CD4-positive, alpha-beta T cell treated with Interleukin-4 for 4 hours (primary cell): ENCODE measurements at places on chromosomes 3 and 15.

GRCh38 chr3:16515885-16516420 is 2.5 kb upstream of the RFTN1 start:
- DNase-seq: peak; percentile 30

DNA sequence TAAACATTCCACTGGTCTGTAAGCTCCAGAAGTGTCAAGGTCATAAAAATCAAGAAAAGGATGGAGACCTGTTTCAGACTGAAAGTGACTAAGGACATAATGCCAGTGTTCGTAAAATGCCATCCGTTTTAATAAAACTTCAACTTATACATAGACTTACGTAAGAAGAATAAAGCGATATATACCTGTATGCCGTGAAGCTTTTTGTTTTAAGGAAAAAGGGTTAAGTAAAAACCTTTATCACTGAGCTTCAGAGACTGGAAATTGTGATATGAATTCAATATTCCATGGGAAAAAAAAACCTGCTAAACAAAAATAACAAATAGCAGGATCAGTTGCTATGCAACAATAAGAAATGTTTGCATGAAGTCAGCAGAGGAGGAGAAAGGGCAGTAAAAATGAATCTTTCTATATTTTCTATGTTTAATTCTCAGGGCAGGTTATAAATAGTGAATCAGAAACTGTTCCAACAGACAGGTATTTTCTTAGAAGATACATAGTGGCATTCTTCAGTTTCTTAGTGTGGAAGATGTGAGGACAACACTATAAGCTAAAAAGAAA is 42.5 kb downstream of the CHSY1 start:
- no peak for DNase-seq

DNA sequence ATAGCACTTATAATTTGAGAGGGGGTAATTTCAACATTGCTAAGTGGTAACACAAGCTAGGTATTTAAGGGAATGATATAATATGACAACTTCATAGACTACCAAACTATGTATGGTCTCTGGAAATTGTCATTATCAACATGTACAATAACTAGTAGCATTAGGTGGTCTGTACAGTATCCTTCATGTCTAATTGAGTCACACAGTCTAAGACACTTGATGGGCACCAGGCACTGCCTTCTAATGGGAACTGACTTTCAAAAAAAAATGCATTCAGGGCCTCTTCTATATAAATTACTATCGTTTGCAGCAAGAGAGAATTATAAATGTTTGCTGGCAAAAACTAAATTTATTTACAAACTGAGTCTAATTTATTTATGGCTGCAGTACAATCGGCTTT is 271.8 kb downstream of the MECOM start:
- DNase-seq: no peak

- no peak for DNase-seq
Observed at GRCh38 chr15:100683434-100683833, 81.0 kb downstream of the ASB7 start.

DNA sequence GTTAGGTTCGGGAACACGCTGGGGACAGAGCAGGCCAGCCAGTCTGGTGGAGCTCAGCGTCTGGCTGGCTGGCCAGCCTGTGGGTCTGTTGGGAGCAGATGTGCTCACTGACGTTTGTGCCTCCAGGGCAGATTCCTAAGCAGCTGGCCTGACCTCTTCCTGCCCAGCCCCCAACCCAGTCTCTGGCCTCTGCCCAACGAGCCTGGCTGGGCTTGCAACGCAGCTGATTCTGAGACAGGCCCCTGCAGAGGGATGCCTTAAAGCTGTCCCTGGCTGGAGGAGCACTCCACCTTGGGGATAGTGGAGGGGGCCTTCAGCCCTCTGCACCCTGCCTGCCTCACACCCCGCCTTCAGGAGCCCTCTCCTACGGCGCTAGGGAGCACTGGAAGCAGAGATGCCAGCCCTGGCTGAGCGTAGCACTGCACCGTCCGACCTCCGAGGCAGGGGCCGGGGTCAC is 46.0 kb downstream of the KLF13 start:
- no peak for DNase-seq

DNA sequence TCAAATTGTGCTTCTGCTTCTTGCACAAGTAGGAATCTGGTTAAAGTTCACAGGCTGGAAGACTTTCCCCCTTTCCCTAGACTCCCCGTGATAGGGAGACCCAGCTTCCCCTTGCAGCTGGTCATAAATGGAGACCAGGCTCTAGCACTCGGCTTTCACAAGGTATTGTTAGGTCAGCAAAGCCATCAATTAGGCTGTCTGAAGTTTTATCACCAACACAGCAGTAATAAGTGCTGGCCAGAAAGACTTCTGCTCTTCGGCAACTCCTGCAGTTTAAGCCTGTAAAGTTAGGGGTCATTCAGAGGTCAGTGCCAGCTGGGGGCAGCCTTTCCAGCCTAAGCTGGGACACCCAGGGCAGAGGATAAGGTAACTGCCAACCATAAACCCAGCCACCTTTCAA is 203.4 kb downstream of the MEIS2 start:
- DNase-seq: no peak

DNA sequence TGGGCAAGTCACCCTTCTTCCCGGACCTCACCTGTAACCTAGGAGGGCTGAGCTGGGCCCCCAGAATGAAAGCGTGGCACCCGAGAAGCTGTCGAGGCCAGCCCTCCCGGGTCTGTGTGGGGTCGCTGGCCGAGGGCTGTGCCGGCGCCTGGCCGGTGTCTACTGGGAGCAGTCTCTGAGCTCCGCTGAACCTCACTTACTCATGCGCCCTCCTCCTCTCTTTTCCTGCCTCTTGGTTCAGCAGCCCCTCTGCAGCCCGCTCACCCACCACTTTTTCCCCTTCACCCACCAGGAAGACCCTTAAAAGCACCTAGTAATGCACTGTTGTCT is 419 bp downstream of the HYKK start:
- DNase-seq: no peak

- DNase-seq: no peak
Observed at GRCh38 chr3:145124900-145125678, 1035.9 kb downstream of the PLOD2 start.

DNA sequence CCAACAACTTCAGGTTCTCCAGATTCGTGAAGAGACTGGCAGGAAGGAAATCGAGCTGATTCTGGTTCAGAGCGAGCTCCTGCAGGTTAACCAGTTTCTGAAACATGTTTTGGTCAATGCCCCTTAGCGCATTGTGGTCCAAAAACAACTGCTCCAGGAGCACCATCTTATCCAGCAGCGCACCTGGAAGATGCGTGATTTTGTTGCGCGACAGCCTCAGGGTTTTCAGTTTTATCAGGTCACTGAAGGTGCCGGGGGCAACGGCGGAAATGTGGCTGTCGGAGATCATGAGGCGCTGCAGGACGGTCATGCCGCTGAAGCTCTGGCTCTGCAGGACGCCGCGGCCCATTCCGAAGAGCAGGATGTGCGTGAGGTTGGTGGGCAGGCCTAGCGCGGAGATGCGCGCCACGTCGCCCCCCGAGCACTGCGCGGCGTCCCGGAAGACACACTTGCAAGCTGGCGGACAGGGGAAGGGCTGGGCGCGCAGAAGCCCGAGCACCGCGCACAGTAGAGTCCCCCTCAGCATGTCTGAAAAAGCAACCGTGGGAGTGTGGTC is 1.2 kb downstream of the GP5 start:
- DNase-seq: peak; percentile 16

DNA sequence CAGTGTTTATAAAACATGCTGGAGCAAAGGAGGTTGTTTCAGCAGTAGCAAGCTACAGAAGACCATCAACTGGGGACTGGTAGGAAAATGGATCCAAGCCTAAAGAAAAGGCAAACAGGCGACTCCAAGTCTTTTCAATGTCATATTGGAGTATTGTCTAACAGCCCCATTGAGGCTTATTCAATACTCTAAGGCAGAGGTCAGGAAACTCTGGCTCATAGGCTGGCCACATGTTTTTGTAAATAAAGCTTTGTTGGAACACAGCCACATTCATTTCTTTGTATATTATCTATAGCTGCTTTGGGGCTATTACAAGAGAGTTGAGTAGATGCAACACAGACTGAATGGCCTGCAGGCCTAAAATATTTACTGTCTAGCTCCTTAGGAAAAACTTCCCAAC is 77.5 kb downstream of the RPL22L1 start:
- DNase-seq: no peak

DNA sequence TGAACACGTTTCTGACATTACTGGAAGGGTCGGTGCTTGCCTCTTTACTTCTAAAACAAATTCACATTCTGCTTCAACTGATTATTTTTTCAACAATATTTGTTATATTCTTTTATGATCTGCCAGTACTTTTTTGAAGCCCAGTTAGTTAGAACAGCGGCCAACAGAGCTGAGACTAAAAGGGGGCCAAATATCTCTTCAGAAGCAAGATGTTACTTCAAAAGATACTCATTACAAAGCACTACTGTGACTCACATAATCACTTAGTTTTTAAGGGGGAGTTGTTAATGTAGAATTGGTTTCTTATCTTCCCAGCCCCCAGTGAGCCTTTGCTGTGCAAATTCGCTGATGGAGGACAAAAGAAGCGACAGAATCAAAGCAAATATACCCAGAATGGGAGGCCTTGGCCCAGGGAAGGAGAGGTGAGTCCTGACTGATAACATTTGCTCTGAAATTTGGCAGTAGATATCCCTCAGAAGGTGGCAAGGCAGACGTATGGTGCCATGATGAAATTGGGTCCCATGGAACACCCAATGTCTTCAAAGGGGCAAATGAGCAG is 587.8 kb downstream of the RBMS3 start:
- DNase-seq: no peak

DNA sequence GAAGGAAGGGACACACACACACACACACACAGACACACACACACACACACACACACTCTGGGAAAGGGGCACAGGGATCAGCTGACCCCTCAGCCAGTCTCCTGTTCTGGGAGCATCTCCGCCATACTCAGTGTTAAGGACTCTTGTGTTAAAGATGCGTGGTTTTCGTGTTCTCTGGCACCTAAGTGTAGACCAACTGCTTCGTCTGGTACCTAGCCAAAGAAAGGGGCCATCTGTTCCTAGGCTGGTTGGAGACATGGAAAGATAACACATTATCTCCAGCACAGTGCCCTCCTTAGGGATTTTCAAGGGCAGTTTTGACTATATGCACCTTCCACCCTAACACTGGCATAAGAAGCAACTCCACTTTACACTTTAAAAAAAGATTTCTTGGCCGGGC is 65.1 kb downstream of the EPHB1 start:
- no peak for DNase-seq

- DNase-seq: no peak
Observed at GRCh38 chr3:140349938-140350337, 327.9 kb upstream of the TRIM42 start.

DNA sequence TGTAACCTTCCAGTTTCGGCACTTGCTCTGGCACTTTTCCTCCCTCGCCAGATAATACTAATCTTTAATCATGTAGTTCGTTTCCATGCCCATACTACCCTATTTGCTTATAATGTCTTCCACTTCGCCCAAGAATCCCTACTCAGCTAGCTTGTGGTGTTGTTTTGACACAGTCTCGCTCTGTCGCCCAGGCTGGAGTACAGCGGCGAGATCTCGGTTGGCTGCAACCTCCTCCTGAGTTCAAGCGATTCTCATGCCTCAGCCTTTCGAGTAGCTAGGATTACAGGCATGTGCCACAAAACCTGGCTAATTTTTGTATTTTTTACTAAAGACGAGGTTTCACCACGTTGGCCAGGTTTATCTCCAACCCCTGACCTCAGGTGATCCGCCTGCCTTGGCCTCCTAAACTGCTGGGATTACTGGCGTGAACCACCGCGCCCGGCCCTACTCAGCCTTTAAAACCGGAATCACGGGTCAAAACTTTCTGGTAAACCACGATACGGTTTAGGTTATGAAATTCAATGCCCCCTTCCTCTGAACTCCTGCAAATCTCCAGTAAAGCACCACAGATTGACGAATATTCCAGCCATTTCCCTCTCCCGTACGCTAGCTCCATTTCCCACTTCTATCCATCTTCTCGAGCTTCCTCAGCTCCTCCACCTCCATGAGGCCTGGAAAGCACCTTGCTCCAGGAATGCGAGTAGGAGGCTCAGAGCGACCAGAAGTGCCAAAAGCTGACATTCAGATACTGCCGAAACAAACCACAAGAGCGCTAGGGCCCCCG is 878 bp upstream of the RAD51 start:
- no peak for DNase-seq

DNA sequence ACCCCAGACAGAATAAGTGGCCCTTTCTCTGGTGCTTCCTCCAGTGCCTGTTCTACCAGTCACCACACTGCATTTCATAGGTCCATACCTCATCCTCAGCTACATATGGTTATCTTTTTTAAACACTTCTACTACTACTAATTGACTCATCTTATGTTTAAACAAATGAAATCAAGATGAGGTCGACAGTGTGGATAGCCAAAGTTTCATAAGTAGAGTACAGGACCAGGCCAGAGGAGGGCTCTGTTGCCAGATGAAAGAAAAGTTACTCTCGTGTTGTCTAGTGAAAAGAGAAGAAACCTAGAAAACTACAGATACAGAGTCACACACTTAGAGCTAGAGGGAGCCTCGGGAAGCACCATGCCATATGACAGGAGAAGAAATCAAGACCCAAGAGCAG is 296.1 kb downstream of the VPS13C start:
- DNase-seq: no peak

DNA sequence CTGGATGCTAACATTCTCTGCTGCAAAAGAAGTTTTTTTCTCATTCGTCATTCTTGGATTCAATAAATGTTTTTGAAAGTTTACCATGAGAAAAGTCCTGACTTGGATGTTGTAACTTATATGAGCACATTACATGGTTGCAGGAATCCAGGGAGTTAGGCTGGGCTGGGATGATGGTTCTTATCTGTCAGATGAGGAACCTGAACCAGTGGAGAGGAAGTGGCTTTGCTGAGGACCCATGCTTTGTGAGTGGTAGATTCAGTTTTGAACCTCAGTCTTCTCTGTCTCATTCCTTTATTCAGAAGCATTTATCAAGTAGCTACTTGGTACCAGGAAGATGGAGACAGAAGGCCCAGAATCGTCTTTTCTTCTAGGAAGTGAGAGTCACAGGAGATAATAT is 3.7 kb upstream of the GASK1A start:
- DNase-seq: no peak

- DNase-seq: no peak
Observed at GRCh38 chr15:31171731-31172130, 70.2 kb upstream of the TRPM1 start.

- no peak for DNase-seq
Observed at GRCh38 chr3:133896002-133896761, 500 bp upstream of the RAB6B start.

DNA sequence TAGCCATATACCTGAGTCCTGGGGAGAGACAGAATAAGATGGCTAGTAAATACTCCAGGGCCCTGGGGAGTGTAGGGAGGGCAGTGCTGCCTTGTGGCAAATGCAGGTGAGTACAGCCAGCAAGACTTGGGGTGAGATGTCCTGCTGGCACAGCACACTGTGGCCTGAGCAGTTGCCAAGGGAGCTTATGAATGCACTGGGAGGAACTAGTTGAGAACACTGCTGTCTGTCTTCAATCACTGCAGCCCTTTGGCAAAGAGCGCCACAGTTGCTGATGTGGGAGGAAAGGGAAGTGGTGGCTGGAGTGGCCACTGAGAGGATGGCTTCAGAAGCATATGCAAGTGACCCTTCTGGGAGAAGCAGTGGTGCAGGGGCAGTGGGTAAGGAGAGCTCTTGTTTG is 264.6 kb downstream of the RORA start:
- DNase-seq: no peak

GRCh38 chr3:73624821-73625665 is at the start of gene PDZRN3:
TSS of gene PDZRN3 (minus strand) at chr3:73624941.
- DNase-seq: no peak

GRCh38 chr15:97189162-97189780 is 771.2 kb upstream of the ARRDC4 start:
- no peak for DNase-seq

GRCh38 chr3:45994419-45995235 is 997 bp downstream of the FYCO1 start:
- DNase-seq: peak; percentile 75

- DNase-seq: peak; percentile 7
Observed at GRCh38 chr3:179348325-179349013, 960 bp downstream of the MFN1 start.
